Activated CD4-positive, alpha-beta T cell treated with anti-CD3 and anti-CD28 coated beads, Interleukin-2, amount 50 U/mL, for 1 hour (primary cell): ENCODE measurements at places on chromosomes 1 and 21.

GRCh38 chr21:45278156-45278911, 9.4 kb downstream of the POFUT2 start:
- DNase-seq: no peak

GRCh38 chr1:246208105-246208504, 299.0 kb downstream of the SMYD3 start:
- no peak for DNase-seq

- no peak for DNase-seq
Measured at GRCh38 chr1:230868736-230869385, 540 bp upstream of the C1orf198 start.

DNA sequence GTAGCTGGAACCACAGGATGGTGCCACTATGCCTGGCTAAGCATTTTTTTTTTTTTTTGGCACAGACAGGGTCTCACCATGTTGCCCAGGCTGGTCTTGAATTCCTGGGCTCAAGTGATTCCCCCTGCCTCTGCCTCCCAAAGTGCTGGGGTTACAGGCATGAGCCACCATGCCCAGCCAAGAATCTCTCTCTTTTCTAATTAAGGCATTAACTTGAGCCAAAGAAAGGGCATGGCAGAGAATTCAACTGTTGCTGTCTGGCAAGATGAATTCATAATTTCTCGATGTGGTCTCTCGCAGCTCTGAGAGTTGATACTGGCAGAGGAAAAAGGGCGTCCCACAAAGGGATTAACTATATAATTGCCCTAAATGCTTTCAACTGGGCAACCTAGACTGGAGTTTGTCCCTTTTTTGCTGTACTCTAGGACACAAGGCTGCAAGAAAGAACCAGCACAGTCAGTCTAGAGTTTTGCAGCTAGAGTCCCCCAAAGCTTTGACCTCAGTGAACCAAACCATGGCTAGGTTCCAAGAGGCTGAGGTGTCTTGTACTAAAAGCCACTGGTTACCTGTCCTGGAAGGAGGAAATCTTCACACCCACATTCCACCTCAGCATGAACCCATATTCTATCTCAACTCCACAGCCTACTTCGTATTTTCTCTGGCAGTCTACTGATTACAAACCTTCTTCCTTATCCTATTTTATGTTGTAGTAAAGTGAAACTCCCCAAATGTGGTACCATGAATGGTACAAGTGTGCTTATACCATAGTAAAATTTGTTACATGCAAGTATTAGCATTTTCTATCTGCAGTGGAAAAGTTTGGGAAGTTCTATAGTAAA, 51.2 kb downstream of the OPTC start:
- DNase-seq: no peak

DNA sequence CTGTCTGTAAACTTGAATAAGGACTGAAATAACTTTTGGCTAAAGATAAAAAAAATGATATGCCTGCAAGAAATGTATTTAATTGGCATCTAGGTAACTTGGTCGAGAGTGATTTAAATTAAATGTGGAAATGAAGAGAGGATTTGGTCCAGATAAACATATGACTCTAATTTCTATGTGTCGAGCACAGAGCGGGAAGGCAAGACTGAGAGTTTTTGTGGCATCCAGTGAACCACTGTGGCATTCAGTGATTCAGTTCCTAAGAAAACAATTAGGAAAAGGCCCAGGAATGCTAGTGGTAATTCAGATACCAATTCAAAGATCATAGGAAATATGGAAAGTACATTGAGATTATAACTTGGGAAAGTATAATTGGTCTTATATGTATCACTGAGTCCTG, 39.6 kb downstream of the PDE4B start:
- DNase-seq: no peak

DNA sequence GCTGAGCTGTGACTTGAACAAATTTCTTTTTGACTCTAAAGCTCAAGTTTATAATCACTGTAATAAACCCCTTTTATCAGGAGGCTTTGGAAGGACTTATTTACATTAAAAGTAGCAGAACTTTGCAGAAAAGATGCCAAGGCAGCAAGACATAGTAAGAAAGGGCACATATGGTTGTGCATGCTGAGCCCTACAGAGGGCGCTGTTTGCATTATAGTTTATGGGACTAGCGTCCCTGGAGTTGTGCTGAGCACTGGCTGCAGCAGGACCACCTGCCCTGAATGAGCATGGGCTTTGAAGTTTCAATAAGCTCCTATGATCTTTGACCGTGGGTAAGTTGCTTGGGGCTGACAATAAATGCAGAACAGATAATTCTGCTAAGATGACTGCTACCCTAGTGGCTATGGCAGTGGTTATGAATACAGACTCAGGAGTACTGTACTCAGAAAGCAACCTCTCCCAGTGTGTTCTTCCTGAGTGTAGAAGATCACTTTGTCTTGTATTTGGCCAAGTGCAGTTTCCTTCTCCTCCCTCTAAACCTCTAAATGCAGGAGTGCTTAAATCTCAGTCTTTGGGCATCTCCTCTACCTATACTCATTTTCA, 45.4 kb upstream of the USP1 start:
- no peak for DNase-seq

DNA sequence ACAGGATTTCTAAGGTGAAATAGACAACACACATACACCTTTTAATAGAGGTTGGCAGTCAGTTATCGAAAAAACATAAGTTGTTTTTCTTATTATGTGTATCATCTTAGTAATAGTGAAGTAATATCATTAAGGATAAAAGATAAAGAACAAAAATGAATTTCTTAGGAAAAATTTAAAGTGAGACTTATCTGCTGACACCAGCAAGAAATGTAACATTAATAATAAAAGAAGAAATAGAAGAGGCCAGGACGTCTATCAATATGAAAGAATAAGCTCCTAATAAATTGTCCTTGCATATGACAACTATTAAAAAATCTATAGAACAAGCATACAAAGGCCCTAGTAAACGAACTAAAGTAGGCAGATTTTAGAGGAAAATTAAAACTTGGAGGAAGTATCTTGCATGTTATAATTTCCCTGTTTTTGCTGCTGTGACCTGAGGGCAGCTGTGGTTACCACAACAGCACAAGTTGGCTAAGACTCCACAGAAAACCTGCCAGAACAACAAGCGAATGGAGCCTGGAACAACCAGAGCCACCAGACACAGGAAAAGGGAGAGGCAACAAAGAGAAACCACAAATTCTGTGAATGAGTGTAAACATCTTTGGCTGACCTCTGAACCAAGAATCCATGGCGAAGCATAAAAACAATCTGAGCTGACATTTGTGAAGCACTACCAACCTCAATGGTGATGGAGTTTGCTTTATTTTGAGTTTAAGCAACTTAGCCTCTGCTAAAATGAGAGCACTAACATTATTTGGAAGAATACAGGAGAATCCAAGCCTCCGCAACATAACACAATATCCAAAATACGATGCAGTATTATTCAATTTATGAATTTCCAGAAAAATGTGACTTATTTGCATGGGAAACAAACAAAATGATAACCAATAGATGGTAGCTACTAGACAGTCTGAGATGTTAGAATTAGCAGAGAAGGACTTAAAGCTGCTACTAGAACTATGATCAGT, 207.5 kb downstream of the KCNT2 start:
- no peak for DNase-seq

GRCh38 chr1:202135221-202135721, 9.3 kb downstream of the ARL8A start:
- DNase-seq: peak; percentile 47
